ENCODE measurements at places on chromosomes 6 and 20.

DNA sequence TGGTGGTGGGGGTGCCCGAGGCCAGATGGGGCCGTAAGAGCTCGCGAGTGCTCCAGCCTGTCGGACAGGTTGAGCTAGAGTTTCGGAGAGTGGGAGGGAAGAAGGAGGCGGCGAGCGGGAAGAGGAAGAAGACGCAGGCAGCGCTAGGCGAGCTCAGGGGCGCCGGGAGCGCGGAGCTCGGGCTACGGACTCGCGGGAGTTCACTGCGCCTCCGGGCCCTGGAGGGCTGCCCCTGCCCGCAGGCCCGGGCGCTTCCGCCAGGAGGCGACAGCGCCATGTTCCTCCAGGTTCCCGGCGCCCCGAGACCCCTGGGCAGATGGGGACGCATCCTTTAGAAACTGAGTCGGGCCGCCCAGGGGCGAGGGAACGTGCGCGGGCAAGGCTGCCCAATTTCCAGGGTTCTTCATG lies 984 bp downstream of the TFAP2C start:
- DNase-seq = no peak

DNA sequence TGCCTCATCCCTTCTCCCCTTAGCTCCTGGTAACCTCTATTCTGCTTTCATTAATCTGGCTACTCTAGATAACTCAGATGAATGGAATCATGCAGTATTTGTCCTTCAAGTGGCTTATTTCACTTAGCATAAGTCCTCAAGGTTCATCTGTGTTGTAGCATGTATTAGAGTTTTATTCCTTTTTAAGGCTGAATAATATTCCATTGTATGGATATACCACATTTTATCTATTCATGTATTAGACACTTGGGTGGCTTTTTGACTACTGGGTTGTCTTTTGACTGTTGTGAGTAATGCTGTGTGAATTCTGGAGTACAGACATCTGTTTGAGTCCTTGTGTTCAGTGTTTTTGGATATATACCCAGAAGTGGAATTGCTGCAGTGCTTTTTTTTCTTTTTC lies 58.4 kb downstream of the PHF20 start:
- DNase-seq = no peak

DNA sequence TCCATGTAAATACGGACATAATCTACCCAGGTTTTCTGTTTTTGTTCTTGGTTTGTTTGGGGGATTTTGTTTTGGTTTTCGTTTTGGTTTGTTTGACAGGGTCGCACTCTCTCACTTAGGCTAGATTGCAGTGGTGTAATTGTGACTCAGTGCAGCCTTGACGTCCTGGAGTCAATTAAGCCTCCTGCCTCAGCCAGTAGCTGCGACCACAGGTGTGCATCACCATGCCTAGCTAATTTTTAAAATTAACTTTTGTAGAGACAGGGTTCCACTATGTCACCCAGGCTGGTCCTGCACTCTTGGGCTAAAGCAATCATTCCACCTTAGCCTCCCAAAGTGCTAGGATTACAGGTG lies 37.8 kb upstream of the EYA4 start:
- no peak for DNase-seq

- DNase-seq = no peak
Measured at GRCh38 chr6:19723545-19723944, 113.6 kb upstream of the ID4 start.

DNA sequence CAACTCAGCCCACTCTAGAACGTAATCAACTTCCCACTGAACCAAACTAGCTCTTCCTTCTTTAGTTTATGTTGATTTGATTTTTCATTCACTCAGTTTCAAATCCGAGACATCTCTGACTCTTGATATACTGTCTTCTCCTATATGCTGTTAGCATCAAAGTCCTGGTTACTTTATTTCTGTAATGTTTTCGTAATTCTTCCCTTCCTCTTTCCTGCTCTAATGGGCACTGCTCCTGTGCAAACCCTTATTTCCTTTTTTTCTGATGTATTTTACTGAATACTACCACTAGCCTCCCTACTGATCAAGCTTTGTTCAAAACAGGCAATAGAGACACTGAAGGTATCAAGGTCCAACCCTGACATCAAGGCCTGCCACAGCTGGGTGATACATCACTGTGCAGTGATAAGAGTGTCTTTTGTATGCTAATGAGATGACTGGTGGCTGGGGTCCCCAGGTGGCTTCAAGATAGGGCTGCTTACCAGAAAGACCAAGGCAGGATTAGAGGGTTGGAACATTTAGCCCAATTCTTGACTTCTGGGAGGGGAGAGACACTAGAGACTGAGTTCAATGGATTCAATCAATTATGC lies 95.2 kb downstream of the KIF13A start:
- DNase-seq = no peak

- peak; percentile 89 for DNase-seq
Measured at GRCh38 chr6:152642578-152643375, 5.6 kb upstream of the SYNE1 start.

GRCh38 chr6:130482645-130483390 lies 117.0 kb downstream of the TMEM200A start:
- DNase-seq = no peak

GRCh38 chr6:548517-548916 lies 108.4 kb downstream of the HUS1B start:
- DNase-seq = no peak

DNA sequence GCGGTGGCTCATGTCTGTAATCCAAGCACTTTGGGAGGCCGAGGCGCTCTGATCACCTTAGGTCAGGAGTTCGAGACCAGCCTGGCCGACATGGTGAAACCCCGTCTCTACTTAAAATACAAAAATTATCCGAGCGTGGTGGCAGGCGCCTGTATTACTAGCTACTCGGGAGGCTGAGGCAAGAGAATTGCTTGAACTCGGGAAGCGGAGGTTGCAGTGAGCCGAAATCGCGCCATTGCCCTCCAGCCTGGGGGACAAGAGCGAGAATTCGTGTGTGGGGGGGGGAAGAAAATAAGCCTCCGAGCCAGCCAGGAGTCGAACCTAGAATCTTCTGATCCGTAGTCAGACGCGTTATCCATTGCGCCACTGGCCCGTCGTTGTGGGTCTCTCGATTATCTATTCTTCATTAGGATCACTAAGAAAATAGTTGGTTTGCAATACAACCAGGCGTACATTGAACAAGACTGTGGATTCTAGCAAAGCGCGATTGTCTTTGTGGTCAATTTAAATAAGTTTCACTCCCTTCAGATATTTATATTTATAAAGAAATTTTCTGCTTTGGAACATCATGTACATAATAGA lies 33.9 kb upstream of the PRSS16 start:
- DNase-seq = peak; percentile 74

DNA sequence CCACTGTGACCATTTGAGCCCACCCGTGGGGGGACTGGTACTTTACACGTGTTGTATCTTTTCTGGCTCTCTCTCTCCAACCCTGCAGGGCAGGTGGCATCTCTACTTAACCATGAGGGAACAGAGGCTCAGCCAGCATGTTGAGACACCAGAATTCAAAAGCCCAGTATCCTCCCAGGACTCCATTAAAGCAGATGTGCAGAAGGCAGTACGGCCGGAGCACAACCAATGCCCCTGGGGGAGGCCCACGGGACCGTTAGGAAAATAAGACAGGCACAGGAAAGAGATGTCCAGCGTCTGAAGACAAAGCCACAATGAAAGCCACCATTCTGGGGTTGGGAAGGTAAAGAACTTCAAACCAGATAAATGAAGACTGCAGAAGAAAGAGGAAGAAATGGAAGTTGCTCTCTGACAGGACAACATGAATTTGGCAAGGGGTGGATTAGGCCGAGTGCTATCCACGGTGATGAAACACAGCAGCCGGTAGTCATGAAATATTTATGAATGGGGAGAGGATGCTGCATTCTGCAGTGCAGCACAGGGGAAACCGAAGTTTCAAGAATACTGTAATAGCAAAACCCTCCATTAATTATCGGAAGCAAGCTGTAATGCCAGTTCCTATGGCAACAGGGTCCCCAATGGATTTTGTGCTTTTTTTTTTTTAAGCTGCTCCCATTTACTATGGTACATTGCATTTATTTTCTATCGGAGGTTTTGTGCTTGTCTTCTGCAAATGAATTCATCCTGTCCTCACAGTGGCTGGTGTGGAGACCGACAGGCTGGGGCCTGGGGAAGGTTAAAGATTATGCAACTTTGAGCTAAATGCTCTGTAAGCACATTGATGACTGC lies 179.4 kb downstream of the NRN1 start:
- DNase-seq = no peak
